Amniotic epithelial cell (primary cell): ENCODE measurements at places on chromosomes 16 and 17.

DNA sequence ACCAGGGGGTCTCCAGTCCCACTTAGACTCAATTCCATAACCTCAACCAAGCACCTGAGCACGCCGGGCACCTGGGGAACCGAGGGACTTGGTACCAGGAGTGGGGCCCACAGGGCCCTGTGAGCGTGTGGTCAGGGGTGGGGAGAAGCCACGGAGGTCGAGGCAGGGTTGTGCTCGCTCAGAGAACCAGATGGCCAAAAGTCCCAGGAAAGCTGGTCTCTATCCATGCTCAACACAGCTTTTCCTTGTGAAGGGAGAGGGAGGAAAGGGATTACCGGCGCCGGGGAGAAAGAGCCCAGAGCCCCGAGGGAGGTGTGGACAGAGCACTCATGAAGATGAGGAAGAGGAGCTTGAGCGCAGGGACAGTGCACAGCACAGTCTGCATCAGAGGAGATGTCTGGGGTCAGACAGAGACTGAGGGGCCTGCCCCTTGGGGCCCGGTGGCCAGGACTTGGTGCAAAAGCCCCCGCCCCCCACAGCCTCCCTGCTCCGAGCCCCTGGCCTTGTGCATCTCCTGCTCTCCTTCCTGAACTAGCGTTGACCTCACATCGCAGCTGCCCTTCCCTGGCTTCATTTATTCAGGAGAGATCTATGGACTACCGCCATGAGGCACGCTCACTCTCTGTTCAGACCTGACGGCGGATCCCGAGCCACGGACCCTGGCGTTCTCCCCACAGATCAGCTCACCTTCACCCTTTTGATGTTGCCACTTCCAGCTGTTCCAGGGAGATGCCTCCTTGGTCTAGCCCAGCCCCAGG, 355.4 kb upstream of the TNRC6C start:
- DNase-seq = no peak

- peak; percentile 78 for DNase-seq
Measured at GRCh38 chr17:29918922-29919856, 10.8 kb downstream of the SSH2 start.

- DNase-seq = no peak
Measured at GRCh38 chr17:3710951-3711383, 12.7 kb upstream of the HASPIN start.

GRCh38 chr17:2023692-2024571, 1.2 kb downstream of the RTN4RL1 start:
- peak; percentile 70 for DNase-seq

GRCh38 chr16:22225060-22225459, 19.0 kb downstream of the EEF2K start:
- DNase-seq = no peak

DNA sequence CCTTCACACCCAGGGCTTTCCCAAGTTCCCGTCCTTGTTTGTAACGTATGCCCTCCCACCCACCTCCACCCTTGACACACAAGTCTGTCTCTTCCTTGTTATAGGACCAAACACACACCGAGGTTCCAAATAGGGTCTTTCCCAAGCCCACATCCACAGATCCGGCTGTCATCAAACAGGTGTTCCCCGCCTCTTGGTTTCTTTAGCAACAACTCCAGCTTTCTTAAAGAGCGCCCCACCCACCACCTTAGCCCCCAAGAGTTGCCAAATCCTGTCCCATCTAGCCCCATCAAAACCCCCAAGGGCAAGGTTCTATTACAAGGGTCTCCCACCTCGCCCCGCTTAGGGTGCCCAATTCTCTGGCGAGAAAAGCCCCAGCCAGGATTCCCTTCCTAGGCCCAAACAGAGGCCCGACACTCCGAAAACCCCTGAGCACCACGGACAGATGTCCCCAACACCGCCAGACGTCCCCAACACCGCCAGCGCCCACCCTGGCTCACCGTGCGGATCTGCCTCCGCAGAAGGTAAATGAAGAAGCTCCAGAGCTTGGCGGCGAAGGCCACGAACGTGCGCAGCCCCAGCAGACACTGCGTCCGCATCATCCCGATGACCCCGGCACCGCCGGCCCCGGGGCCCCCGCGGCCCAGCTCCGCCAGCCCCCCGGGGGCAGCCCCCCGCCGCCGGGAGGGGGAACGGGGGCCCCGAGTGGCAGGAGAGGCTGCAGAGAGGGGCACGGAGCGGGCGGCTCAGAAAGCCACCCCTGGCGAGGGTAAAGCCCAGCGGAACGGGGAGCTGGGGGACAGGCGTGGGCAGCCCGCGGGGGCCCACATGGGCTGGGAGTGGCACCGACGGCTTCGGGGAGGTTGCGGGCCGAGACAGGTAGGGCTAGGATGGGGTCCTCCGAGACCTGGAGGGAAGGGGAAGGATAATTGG, 573 bp downstream of the CTDNEP1 start:
- no peak for DNase-seq

DNA sequence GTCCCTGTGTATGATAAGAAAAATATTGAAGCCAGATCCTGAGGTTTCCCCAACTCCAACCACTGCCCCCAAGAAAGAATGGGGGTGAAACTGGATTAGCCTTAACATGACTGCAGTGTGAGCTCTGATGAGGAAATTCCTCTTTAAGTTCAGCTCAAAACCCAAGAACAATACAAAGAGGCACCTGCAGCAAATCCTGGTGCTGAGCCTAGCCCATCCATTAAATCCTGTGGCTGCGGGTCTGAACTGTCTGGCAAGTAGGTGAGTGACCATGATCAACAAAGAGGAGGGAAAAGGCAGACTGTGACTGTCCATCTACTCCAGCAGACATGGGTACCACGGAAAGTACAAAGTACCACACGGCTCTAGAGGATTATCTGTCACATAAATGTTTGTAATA, 64.2 kb downstream of the CREBBP start:
- no peak for DNase-seq
